ENCODE measurements at places on chromosomes 3 and 15. TPM values are rescaled to one million over a fixed set of nuclear protein-coding genes. Genes with fewer than 3 reads are reported as not detected.

VGLL4 gene
- polyA plus RNA-seq, result 30.9 TPM

C3orf62 gene
- polyA plus RNA-seq, result 1.5 TPM

VIPR1 gene
- polyA plus RNA-seq, result not detected

GOLGA6L26 gene
- not detected for polyA plus RNA-seq

WWTR1 gene
- 78.2 TPM for polyA plus RNA-seq

SAMD7 gene
- polyA plus RNA-seq, result not detected

CPNE9 gene
- polyA plus RNA-seq, result not detected

ITIH1 gene
- not detected for polyA plus RNA-seq

CFAP100 gene
- polyA plus RNA-seq, result not detected

CFAP44 gene
- polyA plus RNA-seq, result 0.63 TPM

DAZL gene
- polyA plus RNA-seq, result not detected

GP5 gene
- not detected for polyA plus RNA-seq

TMEM207 gene
- polyA plus RNA-seq, result not detected

WNT7A gene
- not detected for polyA plus RNA-seq

ZNF619 gene
- polyA plus RNA-seq, result 2.3 TPM

CRYGS gene
- 1.3 TPM for polyA plus RNA-seq
